ENCODE measurements at places on chromosomes 3 and 15.

DNA sequence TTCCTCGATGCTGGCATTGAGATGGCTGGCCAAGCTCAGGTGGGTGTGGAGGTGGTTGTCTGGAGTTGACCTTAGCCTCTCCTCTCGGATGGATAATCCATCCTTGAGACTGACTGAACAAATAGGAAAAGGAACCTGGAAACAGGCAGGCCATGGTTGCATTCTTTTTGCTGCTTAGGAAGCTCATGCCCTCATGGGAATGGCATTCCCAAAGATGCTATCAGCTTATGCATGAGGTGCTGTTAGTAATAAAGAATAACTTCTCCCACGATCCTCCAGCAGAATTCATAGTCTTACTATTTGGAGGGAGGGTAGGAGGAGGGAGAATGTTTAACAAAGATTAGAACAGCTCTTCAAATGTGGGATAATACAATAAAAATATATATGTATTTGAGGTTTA is 303.0 kb upstream of the TPM1 start:
- DNase-seq, result no peak

GRCh38 chr3:194315965-194316361 is 35.2 kb downstream of the CPN2 start:
- DNase-seq, result no peak

- DNase-seq, result no peak
Observed at GRCh38 chr3:44021651-44022594, 219.8 kb upstream of the TOPAZ1 start.

GRCh38 chr3:150319900-150320299 is 88.2 kb upstream of the TSC22D2 start:
- no peak for DNase-seq

DNA sequence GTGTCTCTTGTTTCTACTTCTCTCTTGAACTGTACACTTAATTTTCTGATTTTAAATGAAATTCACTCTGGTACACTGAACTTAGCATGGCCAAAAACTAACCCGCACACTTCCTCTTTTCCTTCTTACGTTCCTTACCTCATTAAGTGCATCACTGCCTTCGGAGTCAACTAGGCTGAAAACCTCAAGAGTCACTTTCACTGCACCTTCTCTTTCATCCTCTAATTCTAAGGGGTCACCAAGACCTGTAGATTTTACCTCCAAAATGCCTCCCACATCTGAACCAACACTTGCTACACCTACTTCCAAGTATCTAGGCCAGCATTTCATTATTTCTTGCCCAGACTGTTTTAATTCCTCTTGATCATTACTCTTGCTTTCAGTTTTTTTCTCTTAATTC is 6.6 kb downstream of the CBLB start:
- DNase-seq, result no peak

GRCh38 chr3:195040773-195041520 is 230.0 kb downstream of the XXYLT1 start:
- DNase-seq, result no peak

DNA sequence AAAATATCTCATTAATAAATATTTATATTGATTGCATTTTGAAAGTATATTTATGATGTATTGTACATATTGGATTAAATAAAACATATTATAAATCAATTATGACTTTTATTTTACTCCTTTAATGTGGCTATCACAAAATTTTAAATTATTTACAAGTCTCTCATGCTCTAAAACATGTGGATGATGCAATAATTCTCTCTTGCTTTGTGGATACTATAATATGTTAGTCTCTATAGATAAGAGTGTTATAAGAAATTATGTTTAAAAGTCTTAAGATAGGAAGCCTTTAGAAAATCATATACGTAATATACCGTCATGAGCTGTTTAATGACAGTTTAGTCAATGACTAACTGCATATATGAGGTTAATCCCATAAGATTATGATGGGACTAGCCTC is 547.4 kb upstream of the ALCAM start:
- DNase-seq, result no peak

DNA sequence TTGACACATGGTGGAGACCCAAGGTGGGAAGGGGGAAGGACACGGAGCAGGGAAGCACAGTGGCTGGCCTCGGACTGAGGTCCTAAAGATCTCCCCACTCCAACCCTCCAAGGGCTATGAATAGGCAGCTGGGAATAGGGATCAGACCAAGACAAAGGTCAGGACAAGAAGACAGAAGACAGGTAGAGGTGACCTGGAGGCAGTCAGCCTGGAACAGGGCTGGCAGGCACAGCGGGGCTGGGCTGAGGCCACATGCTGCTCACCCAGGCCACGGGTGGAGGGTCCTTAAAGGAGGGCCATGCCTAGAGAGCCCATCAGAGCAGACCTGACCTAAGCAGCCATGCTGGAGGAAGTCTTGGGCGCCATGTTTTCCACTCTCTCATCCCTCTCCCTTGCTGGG is 2.7 kb upstream of the PLA2G4D start:
- no peak for DNase-seq

DNA sequence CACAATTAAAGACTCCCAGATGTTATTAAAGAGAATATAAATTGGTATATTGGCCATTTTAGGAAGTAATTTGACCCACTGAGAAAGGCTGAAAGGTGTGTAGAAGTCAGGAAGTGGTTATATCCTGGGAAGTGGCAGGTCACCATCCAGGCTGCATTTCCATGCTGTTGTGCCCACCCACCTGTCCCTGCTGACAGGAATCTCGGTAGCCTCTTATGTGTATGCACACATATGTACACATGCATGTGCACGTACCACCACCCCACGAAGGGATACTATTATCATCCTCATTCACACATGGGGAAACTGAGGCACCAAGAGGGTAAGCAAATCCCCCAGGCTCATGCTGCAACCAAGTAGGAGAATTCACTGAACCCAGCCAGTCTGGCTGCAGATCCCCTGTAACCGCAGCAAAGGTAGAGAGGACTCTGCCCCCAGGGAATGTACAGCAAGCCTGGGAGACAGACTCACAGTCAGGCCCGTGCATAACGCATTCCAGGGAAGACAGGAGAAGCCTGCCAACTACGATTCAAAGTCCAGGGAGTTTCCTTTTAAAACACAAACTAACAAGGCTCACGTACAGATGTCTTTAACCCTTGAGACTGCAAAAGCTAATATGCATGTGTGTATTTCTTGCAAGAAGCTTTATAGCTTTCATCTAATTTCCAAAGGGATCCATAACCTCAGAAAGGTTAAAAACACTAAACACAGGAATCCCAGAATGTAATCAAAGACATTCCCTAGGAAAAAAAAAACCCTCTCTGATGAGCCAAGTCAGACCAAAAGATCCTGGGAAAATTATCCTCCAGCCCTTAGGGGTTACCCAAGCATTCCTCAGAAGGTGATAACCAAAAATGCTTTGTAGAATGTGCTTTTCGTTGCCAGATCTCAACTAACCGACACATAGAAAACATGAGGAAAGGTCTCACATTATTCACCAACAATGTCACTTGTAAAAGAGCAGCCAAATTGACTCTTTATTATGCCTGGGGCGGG is 129.6 kb downstream of the ADAMTS17 start:
- no peak for DNase-seq

DNA sequence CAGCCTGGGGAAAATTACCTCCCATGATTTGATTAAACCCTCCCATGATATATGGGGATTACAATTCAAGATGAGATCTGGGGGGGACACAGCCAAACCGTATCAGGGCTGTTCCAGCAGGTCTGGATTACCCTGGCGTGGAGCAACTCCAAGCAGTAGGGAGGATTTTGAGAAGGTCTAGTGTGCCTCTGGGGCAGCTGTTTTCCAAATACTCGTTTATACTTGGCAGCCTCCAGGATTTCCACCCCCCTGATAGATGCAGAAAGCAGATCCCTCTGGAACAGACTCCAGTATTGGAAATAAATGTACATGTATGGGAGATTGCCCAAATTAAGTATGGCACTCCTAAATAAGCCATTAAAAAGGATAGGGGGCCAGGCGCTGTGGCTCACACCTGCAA is 7.7 kb upstream of the IRAK2 start:
- DNase-seq, result peak; percentile 60

- no peak for DNase-seq
Observed at GRCh38 chr3:11244121-11244677, 28.0 kb upstream of the ATG7 start.

- DNase-seq, result no peak
Observed at GRCh38 chr3:177893331-177893730, 642.9 kb upstream of the KCNMB2 start.

GRCh38 chr3:108215871-108216270 is 6.4 kb downstream of the IFT57 start:
- no peak for DNase-seq

DNA sequence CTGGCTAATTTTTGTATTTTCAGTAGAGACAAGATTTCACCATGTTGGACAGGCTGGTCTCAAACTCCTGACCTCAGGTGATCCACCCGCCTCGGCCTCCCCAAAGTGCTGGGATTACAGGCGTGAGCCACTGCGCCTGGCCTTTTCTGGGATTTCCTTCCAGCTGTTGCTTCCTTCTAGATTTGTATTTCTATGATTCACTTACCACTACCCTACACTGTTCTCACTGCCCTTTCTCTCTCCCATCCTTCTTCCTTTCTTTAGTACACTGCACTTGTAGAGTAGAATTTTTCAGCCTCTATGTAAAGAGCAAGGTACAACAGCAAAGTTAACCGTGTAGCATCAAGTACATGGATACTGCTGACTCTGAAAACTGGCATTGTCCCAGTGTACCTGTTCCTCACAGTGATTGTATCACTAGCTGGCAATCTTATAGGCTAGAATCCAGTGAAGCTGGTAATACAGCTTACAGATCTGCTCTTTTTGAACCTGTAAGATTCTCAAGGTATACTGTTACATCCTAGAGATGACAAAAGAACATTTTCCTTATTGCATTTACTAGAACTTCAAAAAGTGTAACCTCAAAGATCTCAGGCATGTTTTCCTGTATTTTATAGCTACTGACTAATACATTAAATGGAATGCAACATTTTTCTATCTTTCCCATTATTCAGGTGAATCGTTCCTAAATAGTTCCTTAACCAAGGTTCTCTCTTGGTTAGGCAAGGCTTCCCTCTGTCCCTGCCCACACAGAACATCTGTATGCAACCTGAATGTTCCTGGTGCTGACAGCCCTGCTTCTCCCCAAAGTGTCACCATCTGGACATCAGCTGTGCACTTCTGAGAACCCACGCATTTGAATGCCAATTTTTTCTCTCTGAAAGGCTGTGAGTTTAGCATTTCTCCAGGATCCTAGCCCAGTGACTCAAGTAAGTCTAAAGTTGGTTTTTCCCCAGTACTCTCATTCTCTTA is 74.1 kb upstream of the RAP2B start:
- DNase-seq, result peak; percentile 26

DNA sequence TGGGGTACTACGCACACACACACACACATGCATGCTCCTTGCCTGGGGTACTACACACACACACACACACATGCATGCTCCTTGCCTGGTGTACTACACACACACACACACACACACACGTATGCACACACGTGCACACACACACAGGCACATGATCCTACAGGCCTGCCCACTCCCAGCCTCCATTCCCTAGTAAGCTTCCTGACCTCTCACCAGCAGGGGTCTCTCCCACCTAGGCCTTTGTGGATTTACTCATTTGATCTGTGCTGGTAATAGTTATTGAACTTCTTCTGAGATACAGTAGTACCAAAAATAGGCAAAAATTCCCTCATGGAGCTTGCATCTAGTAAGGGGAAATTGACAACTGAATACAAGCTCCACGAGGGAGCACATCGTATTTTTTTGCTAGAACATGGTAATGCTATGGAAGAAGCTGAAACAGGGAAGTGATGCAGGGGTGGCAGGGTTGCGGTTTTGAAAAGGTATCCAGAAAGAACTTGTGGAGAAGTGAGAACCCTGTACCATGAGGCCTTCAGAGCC is 19.1 kb downstream of the TTC21A start:
- peak; percentile 45 for DNase-seq

- no peak for DNase-seq
Observed at GRCh38 chr15:56460947-56461346, 4.0 kb downstream of the MNS1 start.

DNA sequence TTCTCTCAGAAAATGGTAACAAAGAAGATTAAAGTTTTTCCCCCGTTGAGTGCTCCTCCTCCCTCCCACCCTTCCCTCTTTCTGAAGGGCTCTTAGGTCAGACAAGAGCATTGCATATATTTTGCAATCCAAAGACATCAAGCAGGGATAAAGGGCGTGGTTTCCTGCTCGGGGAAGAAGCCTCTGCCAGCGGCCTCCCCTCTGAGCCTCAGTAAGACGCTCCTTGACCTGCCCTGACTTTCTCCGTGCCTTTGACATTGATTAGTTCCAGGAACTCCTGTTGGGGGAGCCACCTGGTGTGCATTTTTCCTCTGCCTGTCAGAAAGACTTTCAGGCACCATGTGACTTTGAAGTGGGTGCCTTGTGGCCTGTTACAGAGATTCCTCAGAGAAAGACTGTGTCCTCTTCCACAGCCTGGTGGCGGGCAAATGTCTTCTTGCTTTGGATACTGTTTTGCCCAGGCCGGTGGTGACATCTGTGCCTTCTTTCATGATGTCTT is 87.2 kb upstream of the TBL1XR1 start:
- no peak for DNase-seq

DNA sequence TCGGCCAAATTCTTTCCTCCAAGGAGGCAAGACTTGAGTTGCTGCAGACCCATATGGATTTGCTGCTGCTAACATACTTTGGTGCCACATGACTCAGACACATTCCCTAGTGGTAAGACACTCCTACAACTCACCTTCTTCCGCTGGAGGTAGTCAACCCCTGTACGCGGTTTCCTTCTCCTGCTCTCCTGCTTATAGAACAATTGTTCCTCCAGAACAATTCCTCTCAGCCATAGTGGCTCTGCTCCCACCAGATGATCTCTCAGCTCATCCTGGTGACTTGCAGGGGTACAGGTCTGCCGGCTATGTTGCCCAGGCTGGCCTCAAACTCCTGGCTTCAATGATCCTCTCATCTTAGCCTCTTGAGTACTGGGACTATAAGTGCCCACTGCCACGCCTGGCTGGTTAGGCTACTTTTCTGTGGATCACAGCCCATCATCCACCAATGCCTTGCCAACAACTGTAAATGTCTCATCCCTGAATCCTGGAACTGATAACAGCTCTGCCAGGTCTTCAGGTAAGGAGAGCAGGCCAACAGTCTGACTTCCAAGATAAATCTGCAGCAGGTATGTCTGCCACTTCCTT is 2.4 kb upstream of the CXCR6 start:
- DNase-seq, result no peak

DNA sequence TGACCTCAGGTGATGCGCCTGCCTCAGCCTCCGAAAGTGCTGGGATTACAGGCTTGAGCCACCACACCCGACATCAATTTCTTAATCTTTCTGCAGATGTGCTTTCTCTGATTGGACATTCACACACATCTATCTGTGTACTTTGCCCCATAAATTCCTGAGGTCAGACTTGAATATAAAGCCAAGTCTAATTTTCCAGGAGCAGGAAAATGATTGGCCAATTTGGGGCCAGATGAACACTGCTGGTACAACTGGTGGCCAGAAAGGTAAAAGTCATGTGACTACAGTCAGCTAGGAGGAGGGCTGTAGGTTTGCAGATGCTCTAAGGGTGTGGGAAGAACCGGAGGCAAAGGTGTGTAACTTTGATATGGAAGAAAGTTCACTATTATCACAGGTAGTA is 3.2 kb upstream of the RAD51 start:
- no peak for DNase-seq

- DNase-seq, result no peak
Observed at GRCh38 chr3:162546910-162547309, 1050.3 kb downstream of the OTOL1 start.

Data from muscle of arm (tissue), 14 donors.